ENCODE measurements at places on chromosomes 4 and X. TPM values are rescaled to one million over a fixed set of nuclear protein-coding genes. Genes with fewer than 3 reads are reported as not detected.
A peak's percentile ranks its signal among the peaks of the same experiment; 100 is the strongest.

Gene SSX2B
- not detected for total RNA-seq

DNA sequence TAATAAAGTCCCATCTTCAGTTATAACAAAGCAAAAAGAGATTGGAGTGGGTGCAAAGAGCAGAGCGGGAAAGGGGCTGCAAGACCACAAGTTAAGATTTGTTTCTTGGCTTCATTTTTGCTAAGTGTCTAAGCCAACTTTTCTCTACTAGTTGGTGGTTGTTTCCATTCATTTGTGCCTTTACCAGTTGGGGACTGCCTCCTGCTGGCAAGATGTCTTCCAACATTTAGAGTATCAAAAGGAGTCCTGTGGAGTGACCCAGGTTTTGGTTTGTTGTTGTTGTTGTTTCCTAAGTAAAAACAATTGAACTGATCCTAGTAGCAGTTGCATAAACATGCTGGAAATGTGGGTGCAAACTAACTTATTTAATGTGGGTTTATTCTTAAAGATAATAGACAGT lies 121.1 kb downstream of the SPATA18 start:
- no peak for DNase-seq

GRCh38 chr4:52957220-52957686 lies 95.1 kb downstream of the RASL11B start:
- DNase-seq, result no peak

DNA sequence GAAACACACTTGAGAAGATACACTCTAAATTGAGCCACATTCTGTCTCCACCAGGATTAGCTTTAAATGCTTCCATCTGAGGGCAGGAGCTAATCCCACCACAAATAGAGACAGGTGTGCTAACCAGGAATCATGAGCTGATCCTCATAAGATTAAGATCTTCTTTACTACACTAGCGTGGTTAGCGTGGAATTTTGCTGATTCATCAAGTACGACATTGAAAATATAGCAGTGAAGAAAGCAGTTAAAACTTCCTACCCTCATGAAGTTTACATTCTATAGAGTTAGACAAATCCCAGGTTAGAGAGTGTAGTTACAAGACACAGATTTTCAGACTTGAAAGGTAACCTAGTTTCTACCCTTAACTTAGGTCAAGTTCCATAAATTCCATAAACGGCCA lies 5.3 kb upstream of the APELA start:
- DNase-seq, result no peak

GRCh38 chr4:140483445-140483844 lies 14.6 kb downstream of the MGAT4D start:
- DNase-seq, result no peak

GRCh38 chr4:163191999-163192398 lies 25.3 kb upstream of the NAF1 start:
- no peak for DNase-seq

- DNase-seq, result peak; percentile 85
Measured at GRCh38 chr4:8281519-8282133, 12.1 kb downstream of the HTRA3 start.

GRCh38 chr4:41408859-41409593 lies 128.9 kb upstream of the LIMCH1 start:
- DNase-seq, result no peak

DNA sequence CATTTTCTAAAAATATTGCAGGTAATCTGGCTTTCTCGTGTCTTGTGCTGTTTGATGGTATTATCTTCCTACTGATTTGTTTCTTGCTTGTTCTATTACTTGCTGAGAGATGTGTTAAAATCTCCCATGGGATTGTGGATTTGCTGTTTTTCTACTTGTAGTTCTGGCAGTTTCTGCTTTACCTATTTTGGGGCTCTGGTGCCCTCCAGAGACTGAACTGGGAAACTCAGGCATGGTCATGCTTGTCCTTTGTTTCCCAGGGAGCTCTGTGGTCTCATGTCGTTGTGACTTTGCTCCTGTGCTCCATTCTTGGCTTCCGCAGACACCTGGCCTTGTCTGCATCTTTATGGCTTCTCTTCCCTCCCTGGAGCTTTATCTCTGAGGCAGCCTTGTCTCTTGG lies 39.5 kb downstream of the NSD2 start:
- DNase-seq, result no peak

Gene QRFPR
- total RNA-seq, result 0.07 TPM

- DNase-seq, result no peak
Measured at GRCh38 chr4:52554612-52555355, 104.3 kb downstream of the USP46 start.

DNA sequence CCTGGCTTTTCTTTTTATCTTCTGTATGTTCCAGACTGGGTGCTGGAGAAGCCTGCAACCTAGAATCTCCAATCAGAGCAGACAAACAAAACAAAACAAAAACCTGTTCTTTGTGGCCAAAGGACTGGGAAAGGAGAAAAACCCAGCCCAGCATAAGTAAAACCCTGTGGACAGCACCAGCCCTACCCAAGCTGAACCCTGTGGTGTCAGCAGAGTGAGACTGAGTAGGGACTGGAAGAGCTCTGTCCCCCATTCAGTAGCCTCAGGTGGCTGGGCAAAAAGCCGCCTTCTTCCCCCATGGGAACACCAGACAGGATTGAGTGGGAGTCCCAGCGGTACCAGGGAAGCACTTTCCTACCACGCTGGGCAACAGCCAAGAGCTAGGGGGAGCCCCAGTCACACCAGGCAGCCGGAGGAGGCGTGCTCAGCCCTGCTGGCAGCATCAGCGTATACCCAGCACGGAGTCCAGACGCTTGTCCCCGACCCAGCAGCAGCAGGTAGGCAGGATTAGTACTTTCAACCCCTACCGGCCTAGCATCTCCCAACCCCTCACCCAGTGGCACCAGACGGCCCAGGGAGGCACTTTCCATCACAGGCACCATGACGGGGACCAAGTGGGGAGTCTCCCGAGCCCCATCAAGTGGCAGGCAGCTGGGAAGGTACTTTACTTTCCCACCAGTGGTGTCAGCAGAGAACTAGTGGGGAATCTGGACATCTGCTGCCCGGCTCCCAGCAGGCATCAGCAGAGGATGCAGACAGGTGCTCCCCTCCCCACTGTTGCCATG lies 8.6 kb upstream of the JADE3 start:
- DNase-seq, result peak; percentile 76

DNA sequence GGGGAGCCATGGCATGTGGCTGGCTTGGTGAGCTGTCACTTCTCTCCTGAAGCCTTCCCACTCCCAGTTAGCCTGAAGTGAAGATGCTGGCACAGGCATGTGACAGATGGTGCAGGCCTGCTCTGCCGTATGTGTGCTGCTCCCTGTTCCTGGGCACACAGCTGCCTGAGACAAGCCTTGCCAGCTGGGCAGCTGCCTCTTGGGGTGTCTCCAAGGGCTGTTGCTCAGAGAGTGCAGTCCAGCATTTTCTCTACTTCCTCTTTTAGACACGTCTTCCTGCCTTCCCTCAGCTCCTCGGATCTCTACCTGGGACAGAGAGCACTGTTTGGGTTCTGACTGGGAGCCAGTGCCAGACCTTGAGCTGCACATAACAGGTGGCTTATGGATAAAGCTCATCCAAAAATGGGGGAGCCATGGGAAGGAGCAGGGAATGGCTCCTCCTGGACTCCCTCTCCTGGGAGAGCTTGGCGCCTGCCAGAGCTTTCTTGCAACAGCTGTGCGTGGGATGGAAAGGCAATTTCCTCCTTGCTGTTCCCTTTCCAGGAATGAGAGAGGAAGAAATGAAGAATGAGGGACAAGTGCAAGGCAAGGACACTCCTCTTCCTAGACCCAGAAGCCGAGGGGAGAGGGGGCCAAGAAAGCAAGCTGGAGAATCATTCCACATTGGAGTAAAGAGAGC lies 132.9 kb downstream of the MSL3 start:
- peak; percentile 91 for DNase-seq

GRCh38 chrX:3771766-3772165 lies 58.3 kb upstream of the PRKX start:
- DNase-seq, result no peak

DNA sequence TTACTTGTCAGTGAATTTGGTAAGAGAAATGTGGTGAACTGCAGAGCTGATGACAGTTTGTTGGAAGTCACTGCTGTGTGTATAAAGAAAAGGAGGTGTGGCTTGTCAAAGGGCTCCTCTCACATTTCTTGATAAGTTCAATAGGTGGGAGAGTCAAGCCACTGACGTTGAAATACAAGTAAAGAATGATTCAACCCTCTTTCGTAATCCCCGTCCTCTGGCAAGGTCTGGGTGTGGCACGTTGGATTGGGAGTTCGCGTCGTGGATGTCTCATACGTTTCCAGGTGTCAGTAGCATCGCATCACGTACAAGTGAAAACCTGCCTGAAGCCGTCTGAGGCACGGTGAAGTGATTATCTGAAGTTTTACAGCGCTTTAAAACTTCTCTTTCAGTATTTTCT lies 76.4 kb downstream of the EGF start:
- DNase-seq, result no peak

Measured in MG63 (cell line).